NT2/D1 (cell line): ENCODE measurements at places on chromosomes 13 and 19.

GRCh38 chr13:45078003-45078402 is 42.3 kb upstream of the GTF2F2 start:
- DNase-seq = no peak

- DNase-seq = no peak
Measured at GRCh38 chr19:40717325-40717879, 490 bp downstream of the ITPKC start.

- DNase-seq = no peak
Measured at GRCh38 chr19:31641591-31641990, 292.4 kb upstream of the TSHZ3 start.

GRCh38 chr19:43905897-43906296 is 29.2 kb downstream of the ZNF45 start:
- DNase-seq = no peak

- no peak for DNase-seq
Measured at GRCh38 chr13:84812078-84812477, 929.8 kb upstream of the SLITRK1 start.

GRCh38 chr19:45238556-45238955 is 6.7 kb downstream of the EXOC3L2 start:
- DNase-seq = no peak
